ENCODE measurements at places on chromosomes 2 and 18.
A peak's percentile ranks its signal among the peaks of the same experiment; 100 is the strongest.

DNA sequence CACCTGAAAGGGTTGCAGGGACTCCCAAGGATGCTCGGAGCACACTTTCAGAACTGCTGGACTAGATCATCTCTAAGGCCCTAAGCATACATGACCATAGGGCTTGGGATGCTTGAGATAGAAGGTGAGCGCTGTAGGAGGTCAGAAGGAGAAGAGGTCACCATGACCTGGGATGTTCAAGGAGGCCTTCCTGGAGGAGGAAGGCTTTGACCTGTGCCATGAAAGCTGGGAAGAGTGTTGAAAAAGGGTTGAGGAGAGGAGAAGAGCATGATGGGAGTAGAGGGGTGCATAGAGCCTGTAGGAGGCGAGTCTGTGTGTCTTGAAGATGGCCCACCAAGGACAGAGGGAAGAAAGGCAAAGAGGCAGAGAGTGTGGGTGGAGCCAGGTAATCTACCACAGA, 222.4 kb downstream of the LOXHD1 start:
- no peak for DNase-seq

DNA sequence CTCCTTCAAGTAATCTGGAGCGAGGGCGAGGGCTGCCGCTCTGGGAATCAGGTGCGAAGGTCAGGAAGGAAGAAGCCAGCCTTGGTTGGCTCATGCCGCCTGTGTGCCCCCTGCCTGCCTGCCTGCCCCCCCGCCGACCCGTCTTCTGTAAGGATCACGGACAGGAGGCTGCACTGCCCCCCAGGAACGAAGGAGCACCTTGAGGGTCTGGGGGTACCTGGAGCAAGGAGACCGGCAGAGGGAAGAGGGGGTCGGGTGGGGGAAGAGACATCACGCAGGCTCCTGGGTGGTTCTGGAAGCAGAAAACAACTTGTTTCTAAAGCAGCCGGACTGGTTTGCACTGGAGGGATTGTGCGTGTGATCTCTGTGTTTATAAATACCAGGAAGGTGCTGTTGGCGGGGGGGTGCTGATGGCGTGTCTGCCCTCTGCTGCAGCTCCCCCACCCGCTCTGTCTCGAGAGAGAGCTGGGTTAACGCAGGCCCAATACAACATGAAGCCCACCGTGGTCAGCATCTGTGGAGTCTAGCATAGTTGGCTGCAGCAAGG, 1.7 kb downstream of the FOSL2 start:
- DNase-seq: no peak

GRCh38 chr2:75134860-75135259, 64.5 kb downstream of the TACR1 start:
- DNase-seq: no peak

GRCh38 chr2:224412141-224413015, 10.5 kb upstream of the FAM124B start:
- no peak for DNase-seq

DNA sequence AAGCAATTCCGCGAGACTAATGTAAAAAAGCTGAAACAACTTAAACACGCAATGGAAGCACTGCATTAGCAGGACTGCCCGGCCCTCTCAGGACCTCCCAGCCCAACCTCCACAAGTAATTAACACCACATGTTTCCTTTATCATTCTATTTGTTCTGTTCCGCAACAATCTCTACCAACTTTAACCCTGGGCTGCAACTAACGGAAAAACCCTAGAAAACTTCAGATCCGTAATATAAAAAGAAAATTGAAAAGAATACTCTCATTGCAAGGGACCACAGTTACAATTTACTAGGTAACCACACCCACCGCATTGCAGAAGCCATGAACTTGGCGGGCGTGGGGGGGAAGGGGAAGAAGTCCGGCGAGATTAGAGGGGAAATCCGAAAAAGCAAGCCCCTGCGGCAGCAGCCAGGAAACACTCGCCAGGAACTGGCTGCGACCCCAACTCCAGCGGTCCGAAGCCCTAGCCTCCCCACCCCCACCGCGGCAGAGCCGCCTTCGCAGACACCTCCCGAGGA, 1.2 kb downstream of the EPB41L3 start:
- DNase-seq: peak; percentile 50

- no peak for DNase-seq
Observed at GRCh38 chr2:120866071-120866470, 130.4 kb downstream of the GLI2 start.

- DNase-seq: no peak
Observed at GRCh38 chr2:54076586-54076985, 38.8 kb upstream of the ACYP2 start.

- no peak for DNase-seq
Observed at GRCh38 chr2:105795575-105795934, 50.8 kb downstream of the NCK2 start.

GRCh38 chr2:82182270-82182669, 1877.7 kb upstream of the LRRTM1 start:
- no peak for DNase-seq

DNA sequence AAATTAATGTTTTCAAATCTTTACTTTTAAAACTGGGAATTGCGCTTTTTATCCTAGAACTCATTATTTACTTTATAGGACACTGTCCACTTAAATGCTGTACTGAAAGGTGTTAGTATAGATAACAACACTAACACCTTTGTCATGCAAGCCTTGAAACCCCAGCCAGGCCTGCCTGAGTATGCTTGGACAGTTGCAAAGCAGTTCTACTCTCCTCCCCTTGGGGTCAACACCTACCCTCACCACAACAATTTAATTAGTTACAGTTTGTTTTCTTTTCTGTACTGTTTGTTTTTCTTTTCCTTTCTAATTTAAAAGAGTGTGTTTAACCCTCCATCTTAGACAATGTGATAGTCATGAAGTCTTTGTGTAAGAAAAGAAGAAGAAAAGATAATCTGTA, 18.9 kb upstream of the FAM98A start:
- no peak for DNase-seq

- DNase-seq: peak; percentile 94
Observed at GRCh38 chr18:59823596-59824195, 76.1 kb upstream of the PMAIP1 start.

- no peak for DNase-seq
Observed at GRCh38 chr18:32442575-32442974, 28.1 kb downstream of the GAREM1 start.

DNA sequence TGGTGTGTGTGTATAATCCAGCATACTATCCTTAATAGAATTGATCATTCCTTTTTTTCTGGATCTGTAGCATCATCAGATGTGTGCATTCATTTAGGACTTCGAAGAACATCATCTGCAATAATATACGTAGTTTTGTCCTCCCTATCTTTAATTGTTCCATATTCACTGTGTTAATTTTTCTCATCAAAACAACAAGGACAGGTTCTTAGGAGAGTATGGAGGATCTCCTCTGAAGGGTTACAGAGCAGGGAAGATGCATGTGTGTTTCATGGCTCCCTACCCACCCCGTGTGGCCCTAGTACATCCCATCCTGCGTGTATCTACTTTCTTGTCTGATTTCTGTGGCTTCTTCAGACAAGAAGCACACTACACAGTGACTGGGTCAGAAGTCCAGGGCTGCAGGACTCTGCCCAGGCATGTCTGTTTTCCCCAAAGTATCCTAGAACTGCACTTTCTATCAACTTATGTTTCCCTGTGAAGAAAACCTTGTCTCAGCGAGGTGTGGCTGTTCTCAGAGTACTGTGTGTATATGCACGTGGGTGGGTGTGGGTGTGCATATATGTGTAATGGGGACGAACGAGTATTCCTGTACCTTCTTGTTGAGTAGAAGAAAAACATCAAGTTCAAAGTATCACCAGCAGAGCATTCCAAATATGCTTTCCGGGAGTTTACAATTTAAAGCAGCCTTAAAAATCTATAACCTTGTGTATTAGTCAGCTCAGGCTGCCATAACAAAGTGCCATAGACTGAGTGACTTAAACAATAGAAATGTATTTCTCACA, 220.4 kb upstream of the FOSL2 start:
- no peak for DNase-seq

- DNase-seq: peak; percentile 36
Observed at GRCh38 chr2:161873707-161874106, 200.3 kb downstream of the DPP4 start.
